ENCODE measurements at places on chromosomes 1 and 21.

- DNase-seq = no peak
Measured at GRCh38 chr1:200198236-200198635, 170.7 kb downstream of the NR5A2 start.

DNA sequence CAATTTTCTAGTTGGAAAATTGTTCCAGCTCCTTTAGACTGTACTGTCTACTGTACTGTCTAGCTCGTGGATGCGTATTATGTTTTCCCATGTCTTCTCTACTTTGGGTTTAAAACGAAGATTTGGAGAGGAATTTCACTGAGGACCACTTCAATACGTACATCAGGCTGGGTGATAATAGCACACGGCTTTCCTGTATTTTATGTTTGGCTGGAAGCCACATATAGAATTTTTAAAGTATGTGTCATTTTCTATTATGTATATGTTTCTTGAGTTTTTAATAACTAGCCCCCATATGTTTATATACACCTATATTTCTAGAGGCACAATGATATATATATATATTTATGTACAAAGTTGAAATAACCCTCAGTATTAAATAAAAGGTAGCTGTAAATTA lies 226.4 kb downstream of the GREM2 start:
- no peak for DNase-seq

GRCh38 chr1:44154049-44154448 lies 12.6 kb upstream of the KLF18 start:
- DNase-seq = no peak

- no peak for DNase-seq
Measured at GRCh38 chr1:47257224-47257623, 25.2 kb upstream of the TAL1 start.

- no peak for DNase-seq
Measured at GRCh38 chr1:28470146-28470545, 35.7 kb upstream of the RCC1 start.

DNA sequence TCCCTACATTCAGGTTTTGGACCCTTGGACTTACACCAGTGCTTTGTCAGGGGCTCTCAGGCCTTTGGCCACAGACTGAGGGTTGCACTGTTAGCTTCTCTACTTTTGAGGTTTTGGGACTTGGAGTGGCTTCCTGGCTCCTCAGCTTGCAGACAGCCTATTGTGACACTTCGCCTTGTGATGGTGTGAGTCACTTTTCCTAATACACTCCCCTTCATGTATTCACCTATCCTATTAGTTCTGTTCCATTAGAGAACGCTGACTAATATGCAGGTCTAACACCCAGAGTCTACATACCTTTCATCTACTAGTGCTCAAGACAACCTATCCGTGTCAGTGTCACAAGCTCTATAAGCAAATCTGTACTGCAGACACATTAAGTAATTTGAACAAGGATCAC lies 605.3 kb downstream of the KCNT2 start:
- no peak for DNase-seq

DNA sequence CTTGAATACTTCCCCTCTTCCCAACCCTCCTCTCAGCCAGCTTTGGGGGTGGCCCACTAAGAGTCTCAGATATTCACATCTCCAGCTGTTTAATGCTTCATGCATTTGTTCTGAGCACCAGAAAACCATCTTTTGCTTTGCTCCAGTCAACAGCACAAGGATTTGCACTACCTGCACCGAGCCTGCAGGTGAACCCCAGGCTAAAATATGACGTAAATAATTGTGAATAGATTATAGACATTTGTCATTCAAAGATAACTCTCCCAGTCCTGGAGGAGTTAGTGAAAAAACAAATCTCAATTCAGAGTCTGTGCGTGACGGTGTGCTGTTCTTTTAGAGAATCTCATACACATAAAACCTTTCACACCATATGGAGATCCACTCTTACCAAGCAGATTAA lies 7.4 kb downstream of the CD247 start:
- DNase-seq = no peak

DNA sequence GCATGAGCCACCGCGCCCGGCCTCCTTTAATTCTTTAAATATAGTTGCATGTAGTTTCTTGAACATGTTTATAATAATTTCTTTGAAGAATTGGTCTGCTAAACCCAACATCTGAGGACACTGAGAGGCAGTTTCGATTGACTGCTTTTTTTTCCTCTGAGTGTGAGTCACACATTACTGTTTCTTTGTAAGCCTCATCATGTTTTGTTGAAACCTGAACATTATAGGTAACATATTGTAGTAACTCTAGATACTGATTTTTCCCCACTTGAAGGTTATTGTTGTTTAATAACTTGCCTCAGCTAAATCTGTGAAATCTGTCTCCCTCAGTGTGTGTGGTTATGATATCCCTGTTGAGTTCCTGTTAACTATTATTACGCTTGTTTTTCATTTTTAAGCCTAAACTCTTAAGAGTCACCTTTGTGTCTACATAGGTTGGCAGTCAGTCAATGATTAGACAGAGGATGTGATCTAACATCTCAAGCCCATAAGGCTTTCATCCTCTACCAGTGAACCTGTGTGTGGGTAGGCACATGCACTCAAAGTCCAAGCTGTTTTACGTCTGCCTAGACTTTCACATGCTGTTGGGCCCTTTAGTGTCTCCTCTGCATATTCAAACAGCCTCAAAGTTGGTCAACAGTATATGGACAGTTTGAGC lies 155.5 kb downstream of the KCNH1 start:
- no peak for DNase-seq

DNA sequence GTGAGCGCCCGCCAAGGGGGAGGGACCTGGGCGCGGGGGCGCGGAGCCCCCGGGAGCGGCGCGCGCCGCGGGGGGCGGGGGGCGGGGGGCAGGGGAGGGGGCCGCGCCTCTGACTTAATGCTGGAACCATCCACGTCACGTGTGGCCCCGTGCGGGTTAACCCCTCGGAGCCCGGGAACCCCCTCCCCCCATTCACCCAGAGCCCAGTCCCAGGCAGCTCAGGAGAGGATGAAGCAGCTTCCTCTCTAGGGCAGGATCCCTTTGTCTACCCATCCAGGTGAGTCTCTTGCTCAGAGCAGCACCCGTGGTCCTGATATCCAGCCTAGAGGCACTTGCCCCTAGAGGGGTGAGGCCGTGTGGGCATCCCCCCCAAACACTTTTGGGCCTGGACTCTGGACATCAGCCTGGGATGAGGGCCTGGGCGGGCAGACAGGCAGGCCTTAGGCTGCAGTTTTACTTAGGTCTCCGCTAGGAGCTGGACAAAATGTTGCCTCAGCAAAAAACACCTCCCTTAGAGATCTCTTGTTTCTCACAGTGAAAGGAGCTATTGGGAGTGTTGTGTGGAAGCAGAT lies at the start of gene ALX3:
ALX3 (minus strand) TSS at position 2 of the 572 bp plus-strand sequence. CDS start 60 bp downstream, outside the sequence.
- DNase-seq = no peak

DNA sequence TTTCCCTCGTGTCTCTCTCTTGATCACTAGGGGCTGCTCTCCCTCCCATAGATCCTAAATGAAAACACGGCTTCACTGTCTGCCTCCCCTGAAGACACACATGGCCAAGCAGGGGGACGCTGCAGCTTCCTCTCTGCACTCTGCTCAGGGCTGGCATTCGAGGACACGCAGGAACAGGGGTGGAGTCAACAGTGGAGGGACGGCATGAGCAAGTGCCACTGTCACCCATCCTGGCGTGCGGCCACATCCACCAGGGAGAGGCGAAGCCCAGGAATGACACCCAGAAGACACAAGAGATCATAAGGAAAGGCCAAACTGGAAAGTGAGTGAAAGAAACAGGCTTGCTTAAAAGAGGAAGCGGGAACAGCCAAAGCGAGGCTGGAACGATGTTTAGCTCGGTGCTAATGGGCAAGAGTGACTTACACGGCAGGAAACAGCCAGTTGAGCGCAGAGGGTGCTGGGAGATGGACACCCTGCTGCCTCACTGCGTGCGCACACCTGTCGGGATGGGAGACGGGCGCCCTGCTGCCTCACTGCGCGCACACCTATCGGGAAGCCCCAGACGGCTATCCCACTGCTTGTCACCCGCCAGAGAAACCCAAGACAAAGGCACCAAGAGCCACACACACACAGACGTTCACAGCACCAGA lies 13.6 kb upstream of the C1QTNF12 start:
- DNase-seq = no peak

GRCh38 chr1:248625971-248626370 lies 8.9 kb downstream of the OR2T11 start:
- no peak for DNase-seq

- DNase-seq = no peak
Measured at GRCh38 chr1:74423471-74423870, 88.9 kb downstream of the LRRC53 start.

DNA sequence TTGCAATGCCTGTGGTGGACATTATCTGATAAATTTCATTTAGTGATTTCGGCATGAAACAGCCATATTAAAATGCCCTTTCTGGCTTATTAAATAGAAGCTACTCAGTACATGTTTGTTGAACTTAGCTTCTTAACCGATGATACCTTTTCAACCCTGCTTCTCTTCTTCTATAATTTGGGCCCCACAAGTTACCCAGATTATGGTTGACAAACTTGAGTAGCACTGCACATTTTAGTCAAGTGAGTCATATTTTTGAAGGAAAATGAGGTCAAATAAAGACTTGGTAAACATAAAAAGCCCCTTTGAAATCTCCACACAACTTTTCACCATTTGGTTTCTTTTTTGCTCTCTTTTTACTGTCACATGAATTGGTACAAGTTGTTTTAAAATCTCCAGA lies 33.8 kb downstream of the GIPC2 start:
- no peak for DNase-seq

- DNase-seq = no peak
Measured at GRCh38 chr1:156896490-156897033, 3.0 kb downstream of the PEAR1 start.

DNA sequence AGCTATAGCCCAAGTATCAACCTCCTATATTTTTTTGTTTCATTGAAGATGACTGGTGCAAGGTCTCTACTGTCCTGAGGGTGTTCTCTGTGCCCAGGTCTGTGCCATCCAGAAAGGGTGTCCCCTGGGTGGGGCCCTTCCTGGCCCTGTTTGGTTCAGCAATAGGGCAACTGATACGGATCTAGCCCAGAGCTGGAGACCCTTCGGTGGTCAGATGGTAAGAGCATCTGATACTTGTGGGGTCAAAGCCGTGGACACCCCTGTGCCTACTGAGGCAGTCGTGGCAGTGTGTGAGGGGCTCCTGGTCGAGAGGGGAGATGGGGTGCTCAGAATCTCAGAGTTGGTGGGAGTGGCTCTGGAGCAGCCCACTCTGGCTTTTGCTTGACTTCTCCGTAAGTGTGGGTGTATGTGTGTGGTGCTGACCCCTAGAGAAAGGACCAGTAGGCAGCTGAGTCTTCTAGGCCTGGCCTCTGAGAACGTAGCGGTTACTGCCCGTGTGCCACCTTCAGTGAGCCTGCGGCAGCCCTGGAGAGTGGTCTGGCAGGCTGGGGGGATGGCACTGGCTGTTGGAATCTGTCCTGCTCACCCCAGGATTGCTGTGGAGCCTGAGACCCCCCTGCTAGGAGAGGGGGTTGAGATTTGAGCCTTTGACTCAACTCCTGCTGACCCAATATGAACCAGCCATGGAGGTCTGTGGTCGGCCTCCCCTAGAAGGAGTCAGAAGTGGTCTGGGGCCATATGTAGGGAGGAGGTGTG lies 2.7 kb downstream of the AMPD2 start:
- DNase-seq = no peak

- no peak for DNase-seq
Measured at GRCh38 chr1:169271098-169271497, 96.5 kb downstream of the NME7 start.

- DNase-seq = no peak
Measured at GRCh38 chr1:34923490-34923889, 6.0 kb downstream of the DLGAP3 start.

DNA sequence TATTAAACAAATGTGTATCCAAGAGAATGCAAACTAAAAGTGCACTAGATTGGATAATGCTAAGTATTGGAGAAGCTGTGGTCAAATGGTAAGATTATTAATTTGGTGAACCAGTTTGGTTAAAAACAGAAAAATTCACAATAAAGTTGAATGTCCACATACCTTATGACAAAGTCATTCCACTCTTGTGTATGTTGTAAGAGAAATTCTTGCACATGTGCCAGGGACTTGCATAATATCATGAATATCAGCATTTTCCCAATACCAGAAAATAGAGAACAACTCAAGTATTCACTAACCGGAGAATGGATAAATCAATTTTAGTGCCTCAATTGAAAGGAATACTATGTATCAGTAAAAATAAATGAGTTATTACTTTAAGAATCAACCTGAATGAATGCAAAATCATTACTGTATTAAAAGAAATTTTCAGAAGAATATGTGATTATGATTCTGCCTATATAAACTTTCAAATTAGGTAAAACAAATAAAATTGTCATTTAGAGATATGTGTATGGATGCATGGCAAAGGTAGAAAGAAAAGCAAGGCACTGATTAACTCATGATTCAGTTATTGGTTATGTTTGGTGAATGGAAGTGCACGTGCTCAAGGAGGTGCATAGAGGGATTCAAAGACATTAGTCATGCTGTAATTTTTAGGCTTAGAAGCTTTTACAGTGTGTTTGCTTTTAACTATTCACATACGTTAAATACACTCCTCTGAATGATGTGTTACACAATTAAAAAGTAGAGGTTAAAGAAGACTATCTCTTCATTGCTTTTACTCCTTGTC lies 217.4 kb upstream of the KCNK2 start:
- no peak for DNase-seq

GRCh38 chr1:223202376-223203033 lies 59.5 kb upstream of the TLR5 start:
- no peak for DNase-seq

DNA sequence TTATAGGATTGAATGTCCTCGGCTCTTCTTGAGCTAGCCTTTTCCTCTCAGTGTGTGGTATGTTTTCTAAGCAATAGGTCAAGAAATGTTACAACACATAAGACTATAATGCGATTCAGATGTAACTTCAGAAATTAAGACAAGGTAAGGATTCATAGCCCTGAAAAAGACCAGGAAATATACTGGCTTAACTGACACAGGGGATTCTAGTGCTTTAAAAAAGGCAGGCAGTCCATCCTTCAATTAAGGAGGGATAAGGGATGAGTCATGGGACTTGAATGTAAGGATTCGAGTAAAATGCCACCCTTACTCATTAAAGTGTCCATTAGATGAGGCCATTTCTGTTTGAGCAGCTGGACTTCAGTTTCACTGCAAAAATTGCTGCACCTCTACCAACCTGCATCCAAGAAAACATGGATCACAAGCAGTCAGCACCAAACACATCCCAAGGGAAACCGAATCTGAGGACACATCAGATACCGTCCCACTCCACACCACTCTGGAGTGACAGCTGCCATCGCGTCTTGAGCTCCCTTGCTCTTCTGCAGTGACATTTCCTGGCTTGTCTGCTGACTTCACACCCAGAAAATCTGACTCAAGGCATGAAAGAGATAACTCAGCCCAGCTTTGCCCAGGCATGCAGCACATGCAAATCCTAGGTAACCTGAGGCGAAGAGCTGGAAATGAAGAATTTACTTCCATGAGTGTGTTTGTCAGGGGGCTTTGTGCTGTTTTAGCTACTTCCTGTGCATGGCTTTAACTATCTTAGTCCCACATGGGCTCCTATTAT lies 37.8 kb downstream of the NGF start:
- DNase-seq = no peak

GRCh38 chr1:10667861-10668761 lies 128.3 kb downstream of the CASZ1 start:
- DNase-seq = no peak

GRCh38 chr1:66043186-66043585 lies 250.5 kb downstream of the PDE4B start:
- no peak for DNase-seq
